ENCODE measurements at places on chromosomes 3 and 15.

DNA sequence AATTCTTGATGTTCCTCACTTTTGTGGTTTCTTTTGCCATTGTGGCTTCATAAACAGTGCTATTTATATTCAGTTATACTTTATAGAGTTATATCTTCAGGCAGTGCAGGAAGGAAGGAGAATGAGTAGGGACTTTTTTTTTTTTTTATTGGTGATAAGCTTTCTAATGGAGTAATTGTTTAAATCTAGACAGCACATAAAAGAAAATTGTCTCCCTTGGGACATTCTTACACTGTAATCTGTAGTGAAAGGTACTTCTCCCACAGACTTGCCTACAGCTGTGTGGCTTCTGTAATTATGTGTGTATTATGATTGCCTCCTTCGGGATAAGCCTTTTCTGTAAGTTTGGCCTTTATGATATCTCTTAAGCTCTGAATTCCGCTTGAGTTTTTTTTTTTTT is 41.6 kb downstream of the WDR76 start:
- no peak for DNase-seq

DNA sequence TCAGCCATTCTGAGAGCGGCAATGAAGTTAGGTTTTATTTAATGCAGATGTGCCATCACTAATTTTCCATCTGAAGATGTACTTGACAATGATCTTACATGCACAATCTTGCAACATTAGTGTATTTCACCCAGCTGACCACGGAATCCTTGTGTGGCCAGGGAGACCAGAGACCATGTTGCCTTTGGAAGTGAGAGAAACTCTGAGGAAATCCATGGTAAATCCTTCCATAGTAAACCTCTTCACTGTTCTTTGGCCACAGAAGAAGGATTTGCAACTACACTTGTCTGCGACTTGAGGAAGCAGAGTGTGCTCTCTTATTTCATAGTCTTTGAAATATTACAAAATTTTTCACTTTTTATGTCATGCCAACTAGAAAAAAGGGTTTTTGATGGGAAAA is 128.4 kb upstream of the IGSF10 start:
- no peak for DNase-seq

DNA sequence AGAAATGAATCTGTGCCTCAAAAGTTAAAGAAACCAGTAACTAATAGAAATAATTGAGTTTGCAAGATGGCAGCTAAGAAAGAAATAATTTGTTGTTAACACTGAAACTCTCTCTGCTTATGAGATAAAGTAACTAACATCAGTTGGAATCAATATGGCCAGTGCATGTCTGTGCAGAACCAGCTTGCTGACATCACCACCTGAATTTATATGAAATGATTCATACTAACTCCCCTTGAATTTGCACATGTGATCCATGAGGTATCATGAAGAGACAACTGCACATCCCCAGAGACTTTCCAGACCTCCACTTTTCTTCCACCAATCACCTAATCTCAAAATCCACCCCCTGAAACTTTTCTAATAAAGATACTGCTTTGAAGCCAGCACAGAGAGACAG is 10.3 kb upstream of the SLC25A38 start:
- no peak for DNase-seq

- DNase-seq: peak; percentile 15
Measured at GRCh38 chr3:184525337-184526087, 36.1 kb upstream of the EPHB3 start.

DNA sequence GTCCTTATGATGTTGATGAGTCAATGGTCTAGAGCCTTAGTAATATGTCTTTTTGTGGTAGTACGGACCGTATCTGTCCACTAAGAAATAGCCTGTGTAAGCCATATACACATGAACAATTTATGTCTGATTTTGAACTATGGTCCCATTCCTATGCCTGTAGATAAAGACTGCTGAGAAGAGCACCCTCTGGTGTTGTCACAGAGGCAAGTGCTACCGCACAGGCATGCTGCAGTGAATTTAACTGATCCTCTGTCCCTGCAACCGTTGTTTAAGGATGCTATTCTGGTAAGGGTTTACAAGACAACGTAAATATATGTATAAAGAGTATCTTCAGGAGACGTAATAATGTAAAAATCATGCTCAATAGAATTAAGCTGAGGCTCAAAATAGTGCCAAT is 170.7 kb downstream of the UBE3A start:
- no peak for DNase-seq

DNA sequence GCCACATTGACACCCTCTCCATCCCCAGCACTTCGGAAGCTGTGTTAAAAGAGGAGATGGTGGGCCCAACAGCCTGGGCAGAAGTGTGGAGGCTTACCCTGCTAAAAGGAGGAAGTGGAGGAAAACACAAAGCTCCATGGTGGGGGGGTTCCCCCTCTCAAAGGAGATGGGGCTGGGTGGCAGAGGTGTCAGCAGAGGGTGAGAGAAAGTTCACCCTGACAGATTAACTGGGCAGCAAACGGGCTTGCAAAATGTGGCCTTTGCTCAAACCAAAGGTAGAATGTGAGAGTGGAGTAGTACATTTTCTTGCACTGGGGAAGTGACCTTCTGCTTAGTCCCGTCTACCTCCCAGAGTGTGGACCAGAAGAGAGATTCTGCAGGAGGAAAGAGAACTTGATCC is 44.7 kb downstream of the MYO1E start:
- DNase-seq: peak; percentile 5

- no peak for DNase-seq
Measured at GRCh38 chr3:137300703-137301102, 342.9 kb downstream of the IL20RB start.

- no peak for DNase-seq
Measured at GRCh38 chr3:42982645-42983412, 3.7 kb downstream of the GASK1A start.

DNA sequence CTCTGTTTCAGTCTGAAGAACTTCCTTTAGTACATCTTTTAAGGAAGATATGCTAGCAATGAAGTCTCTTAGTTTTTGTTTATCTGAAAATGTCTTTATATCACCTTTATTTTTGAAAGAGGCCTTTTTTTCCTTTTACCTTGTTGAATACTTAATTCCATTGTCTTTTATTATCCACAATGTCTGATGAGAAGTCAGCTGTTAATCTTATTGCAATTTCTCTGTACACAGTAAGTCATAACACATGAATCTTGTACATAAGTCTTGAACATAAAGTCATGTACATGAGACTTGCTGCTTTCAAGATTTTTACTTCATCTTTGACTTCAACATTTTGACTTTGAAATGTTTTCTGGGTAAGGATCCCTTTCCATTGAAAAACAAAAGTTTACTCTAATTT is 424.3 kb upstream of the ATP10A start:
- no peak for DNase-seq

GRCh38 chr3:131396170-131396569 is 14.6 kb downstream of the NUDT16 start:
- DNase-seq: no peak

DNA sequence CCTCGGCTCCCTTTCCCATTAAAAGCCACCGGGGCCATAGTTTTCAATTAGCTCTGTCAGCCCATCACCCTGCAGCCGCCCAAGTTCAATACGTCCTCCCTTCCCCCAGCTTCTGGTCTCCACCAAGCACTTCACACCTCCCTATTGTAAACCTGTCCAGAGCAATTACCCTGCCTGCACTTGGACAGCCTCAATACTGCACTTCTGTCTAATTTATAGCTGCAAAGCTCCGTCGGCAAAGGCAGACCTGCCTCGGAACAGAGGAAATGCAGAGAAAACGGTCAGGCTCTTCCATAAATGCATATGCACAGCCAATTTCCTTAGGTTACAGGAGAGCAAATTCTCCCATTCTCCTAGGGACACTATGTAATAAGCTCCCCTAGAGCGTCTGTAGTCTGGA is 21.9 kb downstream of the LRIG1 start:
- DNase-seq: no peak

DNA sequence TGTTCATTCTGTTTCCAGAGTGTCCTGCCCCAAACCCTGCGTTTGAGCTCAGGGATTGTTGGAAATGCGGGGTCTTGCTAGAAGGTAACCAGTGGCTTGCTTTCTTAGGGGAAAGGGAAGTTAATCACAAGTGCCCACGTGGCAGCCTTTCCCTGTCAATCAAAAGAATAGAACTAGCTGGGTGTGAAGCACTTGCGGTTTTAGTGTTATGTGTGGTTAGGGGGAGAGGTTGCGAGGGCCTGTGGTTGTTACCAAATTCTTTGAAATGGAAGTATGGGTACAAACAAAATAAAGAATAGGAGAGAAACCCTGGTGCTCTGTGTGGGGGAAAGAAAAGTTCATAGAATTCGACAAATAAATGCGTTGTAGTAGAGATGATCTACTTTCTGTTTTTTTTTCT is 67.6 kb downstream of the FNDC3B start:
- DNase-seq: peak; percentile 79

- peak; percentile 14 for DNase-seq
Measured at GRCh38 chr15:61051569-61052031, 177.5 kb downstream of the RORA start.

GRCh38 chr15:33034588-33034987 is 159.9 kb downstream of the FMN1 start:
- no peak for DNase-seq

GRCh38 chr3:149487598-149488197 is 13.2 kb downstream of the TM4SF4 start:
- DNase-seq: peak; percentile 49

GRCh38 chr3:144923046-144923775 is 951.6 kb downstream of the DIPK2A start:
- no peak for DNase-seq

DNA sequence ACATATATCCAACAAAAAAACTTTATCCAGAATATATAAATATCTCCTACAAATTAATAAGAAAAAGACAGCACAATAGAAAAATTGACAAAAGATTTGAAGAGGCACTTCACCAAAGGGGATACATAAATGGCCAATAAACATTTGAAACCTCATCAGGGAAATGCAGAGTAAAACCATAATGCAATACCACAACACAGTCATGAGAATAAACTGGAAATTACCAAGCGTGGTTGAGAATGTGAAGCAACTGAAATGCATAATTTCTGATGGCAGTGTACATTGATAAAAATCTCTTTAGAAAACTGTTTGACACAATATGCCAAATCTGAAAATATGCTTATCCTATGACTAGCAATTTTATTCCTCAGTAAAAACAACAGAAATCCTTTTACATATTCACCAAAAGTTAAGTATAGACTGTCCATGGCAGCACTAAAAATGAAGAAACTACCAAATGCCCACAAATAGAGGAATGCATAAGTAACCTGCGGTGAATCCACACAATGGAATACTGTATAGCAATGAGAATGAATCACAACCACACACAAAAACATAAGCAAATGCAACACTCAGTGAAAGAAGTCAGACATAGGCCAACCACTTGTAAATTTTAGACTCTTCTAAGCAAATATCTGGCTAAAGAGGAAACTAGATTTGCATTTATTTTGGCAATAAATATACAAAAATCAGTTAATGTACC is 7.9 kb downstream of the LYZL4 start:
- no peak for DNase-seq

DNA sequence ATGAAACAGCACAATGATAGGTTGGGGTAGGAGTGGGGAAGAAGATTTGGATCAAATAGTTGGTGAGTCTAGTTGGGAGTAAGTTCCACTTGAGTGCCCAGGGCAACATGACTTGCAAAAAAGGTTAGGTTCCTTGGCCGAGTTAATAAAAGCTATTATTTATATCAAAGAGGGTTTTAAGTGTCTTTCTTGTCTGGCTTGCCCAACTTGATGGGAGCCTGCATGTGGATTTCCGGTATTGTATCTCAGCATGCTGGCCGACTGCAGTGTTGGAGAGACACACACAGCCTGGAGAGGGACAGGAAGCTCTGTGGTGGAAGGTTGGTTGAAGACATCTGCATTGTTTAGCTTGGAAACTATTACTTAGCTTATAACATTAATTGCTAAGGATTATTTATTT is 449.5 kb upstream of the TBL1XR1 start:
- peak; percentile 48 for DNase-seq

DNA sequence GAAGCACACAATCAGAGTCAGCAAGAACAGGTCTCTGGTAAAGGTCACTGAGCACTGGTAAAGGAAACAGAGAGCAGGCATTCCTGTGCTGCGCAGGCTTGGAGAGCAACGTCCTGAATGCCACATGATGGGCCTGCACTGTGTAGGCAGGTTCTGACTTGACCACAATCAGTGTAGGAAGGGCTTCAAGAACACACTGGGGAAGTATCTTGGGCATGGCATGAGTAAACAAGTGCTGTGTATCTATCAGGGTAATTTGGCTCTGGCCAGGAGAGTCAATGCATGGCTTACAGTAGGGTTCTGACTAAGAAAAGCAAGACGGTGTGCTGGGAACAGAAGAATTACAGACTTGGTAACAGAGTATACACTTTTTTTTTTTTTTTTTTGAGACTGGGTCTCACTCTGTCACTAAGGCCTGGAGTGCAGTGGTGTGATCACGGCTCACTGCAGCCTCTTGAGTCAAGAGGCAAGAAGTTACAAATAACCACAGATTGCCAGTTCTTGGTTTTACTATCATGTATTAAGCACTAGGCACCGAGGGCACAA is 30.6 kb downstream of the TBC1D2B start:
- DNase-seq: peak; percentile 63

DNA sequence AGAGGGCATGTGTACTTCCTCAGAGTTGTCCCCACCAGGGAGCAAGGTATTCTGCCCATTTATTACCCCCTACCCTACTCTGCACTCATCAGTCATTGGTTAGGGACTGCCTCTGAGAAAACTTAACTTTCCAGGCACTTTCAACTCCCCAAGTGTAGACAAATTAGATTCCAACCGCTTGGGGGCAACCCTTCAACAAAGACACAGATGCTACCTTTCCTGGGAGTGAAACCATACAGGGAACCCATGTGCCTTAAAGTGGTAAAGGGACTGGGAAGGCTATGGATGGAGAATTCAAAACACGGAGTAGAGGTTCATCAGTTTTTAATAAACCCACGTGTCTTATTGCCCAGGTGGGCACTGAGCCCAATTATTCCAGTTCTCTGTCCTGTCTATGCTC is 19.4 kb upstream of the UBE2E2 start:
- peak; percentile 12 for DNase-seq

- DNase-seq: no peak
Measured at GRCh38 chr3:110793611-110794010, 278.0 kb upstream of the NECTIN3 start.

GRCh38 chr3:197309528-197310361 is 11.3 kb upstream of the DLG1 start:
- no peak for DNase-seq

GRCh38 chr3:187456250-187456649 is 88.1 kb downstream of the RTP4 start:
- no peak for DNase-seq

GRCh38 chr15:31799715-31800321 is 230.5 kb upstream of the CHRNA7 start:
- no peak for DNase-seq

- DNase-seq: no peak
Measured at GRCh38 chr3:189276444-189277219, 104.9 kb downstream of the TPRG1 start.

- no peak for DNase-seq
Measured at GRCh38 chr3:23781051-23781450, 24.7 kb upstream of the UBE2E1 start.

GRCh38 chr3:71397726-71398125 is 185.8 kb downstream of the FOXP1 start:
- no peak for DNase-seq
